ENCODE measurements at places on chromosomes 2 and 18.

GRCh38 chr18:48942554-48943261 is 8.1 kb downstream of the SMAD7 start:
- DNase-seq = no peak

DNA sequence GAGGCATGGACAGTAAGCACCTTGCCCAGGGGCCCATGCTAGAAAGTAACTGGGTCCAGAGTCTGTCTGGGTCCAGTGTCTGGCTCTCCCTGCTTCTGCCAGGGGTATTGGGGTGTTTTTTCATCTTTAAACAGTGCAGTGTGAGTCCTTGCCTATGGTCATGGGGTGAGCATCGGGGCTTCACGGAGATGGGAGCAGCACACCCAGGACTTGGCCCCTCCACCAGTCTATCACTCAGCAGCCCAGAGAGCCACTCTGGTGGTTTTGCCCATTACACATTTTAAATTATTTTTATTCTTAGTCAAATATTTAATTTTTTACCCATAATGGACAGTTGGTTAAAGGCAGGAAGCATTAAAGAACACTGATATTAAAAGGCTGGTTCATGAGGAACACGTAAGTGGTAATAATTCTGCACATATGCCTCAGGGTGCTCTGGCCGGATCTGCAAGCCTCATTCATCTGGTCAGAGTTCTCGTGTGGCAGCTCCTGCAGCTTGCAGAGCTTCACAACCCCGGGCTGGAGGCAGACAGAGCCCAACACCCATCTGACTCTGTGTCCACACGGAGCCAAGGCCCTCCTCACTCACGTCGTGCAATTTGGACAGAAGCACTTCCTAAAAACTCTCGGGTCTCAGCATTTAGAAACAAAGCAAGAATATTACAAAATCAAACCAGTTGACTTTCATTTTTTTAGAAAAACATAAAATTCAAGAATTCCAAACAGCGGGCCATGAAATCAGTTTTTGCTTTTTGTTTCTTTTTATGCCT is 204.1 kb downstream of the CTIF start:
- no peak for DNase-seq

DNA sequence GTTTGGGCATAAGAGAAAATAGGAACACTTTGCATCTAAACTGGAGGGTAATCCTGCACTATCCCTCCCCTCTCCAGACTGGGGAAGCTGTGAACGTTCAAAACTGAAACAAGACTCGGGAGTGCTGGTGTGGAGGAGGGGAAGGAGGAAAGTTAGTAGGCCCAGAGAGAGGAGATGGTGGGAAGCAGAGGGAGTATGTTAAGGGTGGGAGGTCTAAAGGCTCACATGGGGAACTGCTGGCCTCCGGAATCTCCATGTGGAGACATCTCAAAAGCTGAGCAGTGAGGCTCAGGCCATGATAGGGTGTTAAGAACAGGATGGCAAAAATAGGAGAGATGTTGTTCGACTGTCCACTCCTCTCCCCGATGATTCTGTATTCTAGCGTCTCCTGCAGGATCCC is 47.9 kb downstream of the ADD2 start:
- DNase-seq = no peak

- DNase-seq = no peak
These were observed 22.9 kb upstream of the TMEM87B start for GRCh38 chr2:112032224-112032586.

- DNase-seq = no peak
These were observed 609.5 kb downstream of the EPHA4 start for GRCh38 chr2:220962556-220962955.
